Activated CD4-positive, alpha-beta T cell treated with anti-CD3 and anti-CD28 coated beads, Interleukin-10, Interleukin-2, amounts not matched to agents 100 ng/mL and 50 ng/mL, durations not matched to agents 16 hours and 8 hours (primary cell): ENCODE measurements at places on chromosomes 5 and 9.

DNA sequence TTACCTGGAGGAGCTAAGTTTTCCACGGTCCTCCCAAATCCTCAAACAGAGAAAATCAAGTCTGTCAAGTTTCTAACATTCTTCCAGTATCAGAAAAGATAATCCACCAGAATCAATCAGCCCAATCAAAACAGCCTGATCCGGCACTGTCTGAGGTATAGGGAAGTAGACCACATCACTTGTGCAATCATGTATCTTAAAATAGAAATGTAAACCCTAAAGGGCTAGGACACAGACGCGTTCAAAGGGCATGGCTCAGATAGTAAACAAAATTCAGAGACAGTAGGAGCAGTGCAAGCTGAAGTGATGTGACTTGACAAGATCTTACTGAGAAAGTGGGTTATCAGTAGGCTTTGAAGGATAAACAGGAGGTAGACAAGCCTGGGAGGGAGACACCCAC is 252.4 kb upstream of the DAPK1 start:
- DNase-seq = no peak

- peak; percentile 37 for DNase-seq
These were observed 59.8 kb upstream of the POU5F2 start for GRCh38 chr5:93800988-93801811.

DNA sequence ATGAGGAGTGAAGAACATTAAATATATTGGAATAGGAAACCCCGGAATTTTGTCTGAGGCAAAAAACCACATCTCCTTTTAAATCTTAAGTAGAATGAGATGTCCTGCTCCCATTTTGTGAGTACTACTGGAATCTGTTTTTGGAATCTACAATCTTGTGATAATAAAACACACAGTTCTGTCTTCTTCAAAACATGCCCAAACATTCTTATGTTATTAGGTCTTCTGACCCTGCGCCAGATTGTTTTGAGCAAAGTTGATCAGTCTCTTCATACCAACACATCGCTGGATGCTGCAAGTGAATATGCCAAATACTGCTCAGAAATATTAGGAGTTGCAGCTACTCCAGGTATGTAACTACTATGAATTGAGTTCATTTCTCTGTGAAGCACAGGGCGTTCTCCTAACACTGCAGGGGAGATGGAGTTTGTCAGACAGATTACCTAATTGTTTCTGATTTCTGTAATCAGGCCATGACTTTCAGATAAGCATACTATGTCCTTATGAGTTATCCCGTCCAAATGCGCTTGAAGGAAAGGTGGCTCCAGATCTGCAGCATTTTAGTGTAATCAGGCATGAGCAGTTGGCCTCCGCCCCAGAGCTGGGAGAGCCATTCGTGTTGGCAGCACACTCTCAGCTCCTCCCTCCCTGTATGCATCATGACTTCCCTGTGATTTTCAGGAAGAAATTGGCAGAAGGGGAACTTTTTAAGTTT is 88.0 kb downstream of the NLN start:
- DNase-seq = no peak

GRCh38 chr9:98924946-98925820 is 18.5 kb upstream of the COL15A1 start:
- DNase-seq = no peak

DNA sequence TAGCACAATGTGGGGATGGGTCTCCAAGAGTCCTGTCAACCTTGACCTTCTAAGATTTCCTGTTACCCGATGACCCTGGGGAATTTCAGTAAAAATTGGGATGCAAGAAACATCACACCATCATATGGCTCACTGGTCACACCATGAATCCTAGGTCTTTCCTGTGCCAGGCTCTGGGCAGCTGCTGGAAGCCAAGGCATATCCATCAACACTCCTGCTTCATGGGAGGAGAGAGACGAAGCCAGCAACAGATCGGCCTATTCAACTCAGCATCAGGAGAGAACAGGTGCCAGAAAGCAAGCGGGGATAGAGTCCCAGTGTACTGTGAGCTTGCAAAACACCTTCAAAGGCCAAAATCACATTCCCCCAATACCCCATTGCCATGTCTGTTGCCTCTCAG is 6.5 kb upstream of the NEK6 start:
- DNase-seq = no peak

DNA sequence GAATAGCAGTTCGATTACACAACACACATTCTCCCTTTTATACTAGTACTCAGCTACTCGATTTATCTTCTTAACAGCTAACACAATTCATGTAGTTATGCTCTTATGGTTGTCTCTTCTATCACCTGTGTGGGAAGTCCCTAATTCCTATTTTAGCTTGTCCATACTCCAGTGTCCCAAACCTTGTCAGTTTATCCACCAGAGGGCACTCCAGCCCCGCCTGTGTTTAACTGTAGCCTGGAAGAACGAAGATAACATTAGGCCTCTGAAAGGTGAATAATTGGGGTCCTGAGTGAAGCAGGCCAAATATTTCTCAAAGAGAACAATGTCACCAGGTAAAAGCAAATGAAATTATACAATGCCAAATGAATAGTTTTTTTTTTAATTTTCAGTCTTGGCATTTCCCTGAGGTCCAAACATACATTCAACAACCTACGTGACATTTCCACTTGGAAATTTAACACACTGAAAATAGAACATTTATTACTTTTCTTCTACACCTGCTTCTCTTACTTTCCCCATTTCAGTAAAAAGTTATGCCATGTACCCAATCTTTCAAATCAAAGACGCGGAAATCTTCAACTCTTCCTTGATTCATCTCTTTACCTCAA is 560.7 kb downstream of the HTR1A start:
- DNase-seq = peak; percentile 46

DNA sequence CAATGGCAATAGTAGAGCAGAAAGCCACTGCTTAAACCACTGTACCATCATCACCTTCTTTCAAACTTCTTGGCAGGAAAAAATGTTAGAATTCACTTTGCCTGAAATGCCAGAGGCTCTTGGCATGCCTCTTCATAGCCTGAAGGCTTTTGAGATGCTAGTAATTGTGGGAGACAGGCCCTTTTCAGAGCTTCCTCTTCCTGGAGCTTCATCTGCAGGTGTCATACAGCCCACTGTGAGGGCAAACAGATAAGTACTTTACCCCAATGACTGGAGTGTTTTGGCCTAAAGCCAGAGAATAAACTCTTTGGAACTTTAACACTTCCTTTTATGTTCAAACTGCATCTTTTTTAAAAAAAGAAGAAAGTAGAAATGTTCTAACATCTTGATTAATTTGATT is 81.3 kb upstream of the TMEM171 start:
- no peak for DNase-seq

DNA sequence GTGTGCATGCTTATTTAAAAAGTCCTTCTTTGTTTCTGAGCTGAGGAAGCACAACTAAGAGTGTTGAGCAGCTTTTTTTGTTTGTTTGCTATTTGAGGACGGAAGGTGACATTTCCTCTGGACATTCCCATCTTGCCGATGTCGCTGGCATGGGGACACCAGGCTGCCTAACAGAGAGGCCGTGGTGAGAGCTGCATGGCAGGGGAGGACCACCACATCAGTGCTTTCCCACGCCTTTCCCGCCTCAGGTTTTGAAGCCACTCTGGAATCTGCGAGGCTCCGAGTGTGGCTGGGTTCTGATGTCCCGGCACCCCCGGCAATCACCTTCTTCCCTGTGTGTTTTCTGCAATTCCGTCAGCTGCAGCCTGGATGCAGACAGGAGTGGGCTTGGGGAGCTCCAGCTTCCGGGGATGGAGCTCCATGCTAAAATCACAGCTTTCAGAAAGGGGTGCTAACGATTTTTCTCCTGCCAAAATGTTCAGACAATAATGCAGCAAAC is 259.8 kb upstream of the IRX4 start:
- DNase-seq = no peak

DNA sequence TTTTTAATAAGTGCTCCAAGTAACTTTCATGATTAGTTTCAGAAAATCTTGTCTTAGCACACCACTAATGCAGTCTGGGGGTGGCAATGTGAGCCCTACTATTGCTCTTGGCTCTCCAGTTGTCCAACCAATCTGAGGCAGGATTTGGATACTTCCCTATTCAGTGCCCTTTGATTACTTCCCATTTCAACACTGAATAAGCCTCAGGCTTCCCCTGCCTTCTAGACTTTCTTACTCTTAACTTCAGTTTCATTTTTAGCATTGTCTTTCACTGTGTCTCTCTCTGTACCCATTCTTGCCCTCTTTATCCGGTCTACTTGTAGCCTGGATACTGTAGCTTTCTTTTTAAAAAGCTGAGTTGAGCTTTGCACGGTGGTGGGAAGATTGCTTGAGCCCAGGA is 186.1 kb downstream of the C9orf152 start:
- peak; percentile 56 for DNase-seq

DNA sequence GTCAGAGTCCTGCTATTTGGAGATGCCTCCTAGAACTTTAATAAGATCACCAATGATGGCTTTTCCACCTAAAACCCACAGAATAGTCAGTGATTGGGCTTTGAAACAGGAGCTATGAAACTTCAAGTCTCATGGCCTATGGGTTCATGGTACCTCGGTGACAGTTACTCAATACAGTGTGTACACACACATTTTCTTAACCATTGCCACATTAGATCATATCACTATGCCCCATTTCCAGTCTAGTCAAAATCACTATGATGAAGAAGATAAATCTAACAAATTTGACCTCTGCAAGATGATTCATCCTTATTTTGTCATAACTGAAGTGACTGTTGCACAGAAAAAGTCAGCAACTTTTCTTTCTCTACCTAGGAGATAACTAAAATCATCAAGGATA is 86.8 kb upstream of the OR13F1 start:
- peak; percentile 20 for DNase-seq

DNA sequence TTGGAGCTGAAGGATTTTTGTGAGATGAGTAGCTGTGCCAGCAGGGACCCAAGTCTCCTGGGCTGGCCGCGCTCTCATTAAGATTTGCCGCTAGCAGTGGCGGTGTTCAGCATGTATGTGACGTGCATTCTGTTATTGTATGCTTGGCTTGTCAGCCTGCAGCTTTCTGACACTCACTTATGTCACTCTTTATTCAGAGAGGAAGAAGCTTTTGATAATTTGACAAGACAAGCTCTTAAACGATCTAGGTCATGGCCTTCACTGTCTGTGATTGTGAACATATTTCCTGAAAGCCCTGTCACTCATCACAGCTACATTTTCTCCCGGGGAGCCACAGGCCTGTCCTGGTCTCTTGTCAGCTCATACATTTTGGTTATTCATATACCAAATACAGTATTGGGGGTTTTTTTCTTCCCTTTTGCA is 98.2 kb upstream of the GRHPR start:
- DNase-seq = no peak

DNA sequence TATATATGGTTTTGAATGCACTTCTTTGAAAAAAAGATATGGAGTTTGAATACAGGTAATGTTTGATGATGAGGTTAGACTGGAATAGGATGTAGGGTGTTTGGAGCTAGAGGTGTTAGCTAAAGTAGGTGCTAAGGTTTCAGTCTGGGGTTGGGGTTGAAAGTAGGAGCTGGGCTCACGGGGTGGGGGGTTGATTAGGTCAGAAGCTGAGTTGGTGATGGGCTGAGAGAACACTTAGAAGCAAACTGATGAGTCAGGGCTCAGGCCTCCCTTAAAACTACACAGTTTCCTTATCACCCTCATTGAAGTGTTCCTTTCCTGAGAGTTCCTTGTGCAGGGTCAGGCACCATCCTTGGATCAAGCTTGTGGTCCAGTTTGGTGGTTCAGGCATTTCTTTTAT is 308.8 kb upstream of the ADAMTS16 start:
- DNase-seq = no peak

GRCh38 chr5:168114444-168115017 is 176.9 kb upstream of the WWC1 start:
- DNase-seq = peak; percentile 56

DNA sequence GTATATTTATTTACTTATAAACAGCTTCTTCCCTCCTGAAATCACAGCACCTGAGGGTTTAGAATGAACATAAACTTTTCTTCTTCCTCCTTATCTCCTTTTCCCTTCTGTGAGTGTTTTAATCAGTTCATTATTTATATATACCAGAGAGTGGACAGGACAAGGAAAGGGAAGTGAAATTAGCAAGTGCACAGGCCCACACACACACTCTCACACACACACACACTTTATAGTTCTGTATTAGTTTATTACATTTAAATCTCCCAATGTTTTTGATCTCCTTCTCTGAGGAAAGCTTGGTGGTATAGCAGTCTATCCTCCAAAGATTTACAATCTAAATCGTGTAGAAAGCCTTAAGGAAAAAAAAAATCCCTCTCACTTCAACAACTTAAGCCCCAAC is 353.5 kb downstream of the NDUFS4 start:
- no peak for DNase-seq

- DNase-seq = no peak
These were observed 267.7 kb downstream of the NTRK2 start for GRCh38 chr9:84937180-84937579.

- no peak for DNase-seq
These were observed 1.9 kb upstream of the RACK1 start for GRCh38 chr5:181245427-181246275.

GRCh38 chr5:27818888-27819287 is 780.5 kb upstream of the CDH9 start:
- no peak for DNase-seq

- DNase-seq = no peak
These were observed 1.6 kb downstream of the AIF1L start for GRCh38 chr9:131097948-131098278.

DNA sequence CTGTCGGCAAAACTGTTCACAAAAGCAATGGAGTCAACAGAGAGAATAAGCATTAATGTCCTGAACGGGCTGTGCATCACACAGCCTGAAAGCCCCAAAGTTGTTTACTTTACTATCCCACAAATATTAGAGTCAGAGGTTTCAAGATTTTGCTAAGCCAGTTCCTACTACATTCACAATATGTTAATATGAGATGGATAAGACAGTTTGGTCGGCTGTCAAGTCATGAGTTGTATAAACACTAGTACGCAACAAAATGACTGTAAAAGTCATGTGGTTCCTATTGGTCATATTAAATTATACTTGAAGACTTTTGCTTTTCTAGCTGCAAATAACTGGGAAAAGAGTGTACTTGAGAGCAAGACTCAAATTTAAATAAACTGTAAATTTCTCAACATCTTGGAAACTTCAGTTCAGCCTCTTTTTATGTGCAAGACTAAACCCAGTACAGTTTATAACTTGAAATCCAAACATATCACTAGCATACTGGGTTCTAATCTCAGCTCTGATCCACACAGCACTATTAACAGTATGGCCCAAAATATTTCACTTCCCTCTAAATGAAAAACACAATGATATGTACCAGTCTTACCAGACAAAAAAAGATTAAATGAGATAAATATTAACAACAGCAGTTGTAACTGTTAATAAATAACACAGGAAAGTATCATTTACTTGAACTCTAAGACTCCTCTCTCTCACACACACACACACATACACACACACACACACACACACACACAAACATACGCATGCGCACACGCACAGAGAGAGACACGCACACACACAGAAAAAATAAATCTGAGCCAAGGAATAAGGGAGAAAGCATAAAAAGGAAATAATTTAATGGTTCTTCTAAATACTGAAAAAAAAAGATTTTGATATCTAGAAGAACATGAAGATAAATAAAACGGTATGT is 33.1 kb downstream of the FANCC start:
- DNase-seq = no peak
